ENCODE measurements at places on chromosomes 2 and 18. TPM values are rescaled to one million over a fixed set of nuclear protein-coding genes. Genes with fewer than 3 reads are reported as not detected.

Gene CELF4
- total RNA-seq, result 0.11 TPM

GRCh38 chr2:233400961-233401360 lies 46.7 kb downstream of the DGKD start:
- DNase-seq, result no peak

GRCh38 chr2:151899156-151899555 lies 70.9 kb upstream of the ARL5A start:
- DNase-seq, result no peak

GRCh38 chr2:100174026-100174431 lies 31.6 kb upstream of the AFF3 start:
- DNase-seq, result no peak

DNA sequence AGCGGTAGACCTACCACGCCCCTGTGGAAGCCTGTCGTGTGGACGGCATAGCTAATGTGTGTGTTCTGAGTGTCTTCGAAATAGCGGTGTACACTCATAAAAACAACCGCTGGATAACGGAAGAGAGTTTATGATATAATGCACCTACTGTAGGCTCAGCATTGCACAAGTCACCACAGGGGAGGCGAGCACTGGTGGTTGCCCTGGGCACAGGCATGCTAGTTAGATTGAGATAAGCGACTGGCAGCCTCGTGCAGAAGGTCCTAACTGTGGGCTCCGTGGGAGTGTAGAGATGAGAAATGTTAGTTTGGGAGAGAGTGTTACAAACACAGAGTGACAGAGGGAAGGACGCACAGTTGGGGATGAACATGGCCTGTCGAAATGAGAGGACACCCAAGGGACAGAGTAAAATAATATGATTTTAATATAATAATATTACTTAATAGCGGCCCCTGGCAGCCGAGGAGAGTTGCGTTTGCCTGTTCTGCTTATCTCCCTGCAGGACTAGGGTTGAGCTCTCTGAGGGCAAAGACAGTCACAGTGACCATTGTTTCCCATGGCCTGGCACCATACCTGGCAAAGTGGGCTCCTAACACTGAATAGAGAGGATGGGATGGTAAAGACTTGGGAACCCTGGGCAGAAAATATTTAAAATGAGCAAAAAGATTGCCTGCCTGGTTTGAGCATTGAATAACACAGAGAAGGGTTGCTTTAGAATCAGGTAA lies 204.2 kb downstream of the GBX2 start:
- no peak for DNase-seq

- no peak for DNase-seq
Observed at GRCh38 chr2:148875387-148876051, 492 bp downstream of the KIF5C start.

Gene CD8A
- 1.6 TPM for total RNA-seq

- no peak for DNase-seq
Observed at GRCh38 chr2:9761577-9761976, 81.7 kb upstream of the TAF1B start.

DNA sequence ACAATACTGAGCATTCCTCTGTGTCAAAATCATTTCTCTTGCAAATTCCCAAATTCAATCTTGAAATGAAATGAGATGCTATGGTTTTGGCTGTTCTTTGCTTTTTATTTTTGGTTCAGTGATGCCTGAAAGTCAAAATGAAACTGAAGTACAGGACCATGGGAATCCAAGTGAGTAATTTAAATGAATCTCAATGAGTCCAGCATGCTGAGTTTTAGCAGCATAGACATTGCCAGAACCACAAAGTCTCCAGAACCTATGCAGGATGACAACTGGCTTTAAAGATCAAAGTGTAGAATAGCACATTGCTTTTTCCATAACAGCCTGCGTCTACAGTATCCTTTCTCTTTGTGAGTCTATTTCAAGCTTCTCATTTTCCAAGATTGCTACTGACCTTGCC lies 1050.7 kb upstream of the PIK3C3 start:
- DNase-seq, result no peak

DNA sequence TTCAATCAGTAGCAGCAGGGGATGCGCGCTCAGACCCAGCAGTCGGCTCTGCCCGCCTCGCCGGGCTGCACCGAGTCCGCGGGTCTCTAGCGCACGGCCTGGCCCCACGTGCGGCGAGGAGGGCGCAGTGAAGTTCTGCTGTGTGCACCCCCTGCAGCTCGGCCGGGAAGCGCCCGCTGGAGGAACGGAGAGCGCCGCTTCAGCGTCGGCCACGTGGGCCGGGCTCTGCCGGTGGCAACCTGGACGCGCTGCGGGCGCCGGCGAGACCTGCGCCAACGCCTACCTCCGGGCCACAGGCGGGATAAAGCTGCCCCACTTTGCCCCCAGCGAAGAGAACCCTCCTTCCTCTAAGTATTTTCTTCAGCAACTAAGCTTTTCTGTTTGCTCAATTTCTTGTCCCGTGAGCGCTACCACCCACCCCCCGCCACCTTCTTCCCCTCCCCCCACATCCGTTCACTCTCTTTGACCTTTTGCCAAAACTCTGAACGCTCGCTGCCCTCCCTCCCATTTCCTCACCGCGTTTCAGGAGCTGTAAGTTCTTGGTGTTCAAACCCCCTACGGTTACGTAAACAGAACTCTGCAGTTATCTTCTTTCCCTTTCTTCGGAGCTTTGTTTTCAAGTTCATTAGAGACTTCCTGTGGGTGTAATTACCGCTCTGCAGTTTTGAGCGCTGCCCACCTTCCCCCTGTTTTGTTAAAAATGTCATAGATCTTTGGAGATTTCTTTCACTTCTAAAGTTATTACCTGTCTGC lies 42.6 kb upstream of the EDAR start:
- no peak for DNase-seq

Gene ADCYAP1
- not detected for total RNA-seq

- DNase-seq, result no peak
Observed at GRCh38 chr2:151191001-151191400, 70.7 kb downstream of the RBM43 start.

- DNase-seq, result no peak
Observed at GRCh38 chr18:52345428-52345827, 5.4 kb downstream of the DCC start.
